ENCODE measurements at places on chromosomes 2 and 18.

- no peak for DNase-seq
These were observed 25.1 kb upstream of the ARHGAP25 start for GRCh38 chr2:68709421-68709911.

GRCh38 chr18:80223581-80224148 lies 23.6 kb downstream of the PARD6G start:
- DNase-seq: no peak

DNA sequence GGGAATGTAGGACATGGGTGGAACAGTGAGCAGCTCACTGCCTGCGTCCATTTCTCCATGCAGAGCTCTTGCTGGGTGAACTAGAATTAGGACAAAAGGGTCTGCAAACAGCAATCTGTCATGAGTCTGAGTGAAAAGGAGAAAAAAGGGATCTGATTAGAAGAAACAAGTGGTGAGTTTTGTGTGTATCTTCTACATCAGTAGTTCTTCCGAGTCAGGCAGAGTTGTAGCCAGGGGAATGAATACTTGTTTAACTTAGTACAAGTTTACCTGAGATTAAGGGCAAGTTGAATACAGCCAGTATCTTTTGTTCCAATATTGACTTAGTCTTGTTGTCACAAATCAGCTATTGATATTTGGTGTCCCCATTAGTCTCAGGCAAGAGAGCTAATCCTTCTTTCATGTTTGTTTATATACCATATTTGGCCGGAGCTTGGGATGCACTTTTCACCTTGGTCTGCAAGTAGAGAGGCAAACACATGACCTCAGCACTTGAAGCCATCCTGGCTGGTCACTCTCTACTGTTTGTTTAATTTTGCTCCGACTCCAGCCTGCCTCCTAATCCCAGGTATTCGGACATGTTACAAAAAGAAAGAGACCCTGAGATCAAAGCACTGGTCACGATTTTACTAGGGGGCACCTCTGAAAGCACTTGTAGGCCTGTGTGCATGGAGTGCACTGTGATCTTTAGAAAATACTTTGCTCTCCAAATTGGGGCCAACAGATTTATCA lies 211.0 kb upstream of the NT5C1B start:
- no peak for DNase-seq

DNA sequence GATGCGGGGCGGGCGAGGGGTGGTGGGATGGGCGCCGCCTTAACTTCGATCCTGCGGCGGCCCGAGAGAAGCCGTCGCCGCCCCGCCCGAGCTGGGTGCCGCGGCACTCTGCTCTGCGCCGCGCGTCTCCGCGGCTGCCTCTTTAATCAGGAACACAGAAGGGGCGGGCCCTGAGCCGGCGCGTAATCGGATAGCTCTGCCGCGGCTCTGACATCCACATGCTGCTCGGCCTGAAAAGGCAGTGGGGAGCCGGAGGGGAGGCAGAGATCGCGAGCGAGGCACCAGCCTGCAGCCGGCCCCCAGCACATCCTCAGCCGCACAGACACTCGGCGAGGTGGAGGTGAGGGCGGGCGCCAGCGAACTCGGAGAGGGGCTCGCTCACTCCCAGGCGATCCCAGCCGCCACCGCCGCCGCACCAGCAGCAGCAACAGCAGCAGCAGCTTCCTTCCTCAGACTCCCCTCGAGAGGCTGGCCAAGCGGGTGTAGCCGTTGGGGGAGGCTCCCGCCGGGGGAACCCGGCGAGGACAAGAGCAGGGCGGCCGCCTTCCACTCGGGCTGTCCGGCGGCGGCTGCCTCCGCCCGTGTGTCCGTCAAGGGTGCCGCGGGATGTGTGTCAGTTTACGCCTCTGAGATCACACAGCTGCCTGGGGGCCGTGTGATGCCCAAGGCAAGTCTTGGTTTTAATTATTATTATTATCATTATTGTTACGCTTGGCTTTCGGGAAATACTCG lies at the start of gene NRP2:
NRP2 (plus strand) TSS at position 263 of the 732 bp plus-strand sequence. CDS start 790 bp downstream, outside the sequence.
- DNase-seq: no peak

DNA sequence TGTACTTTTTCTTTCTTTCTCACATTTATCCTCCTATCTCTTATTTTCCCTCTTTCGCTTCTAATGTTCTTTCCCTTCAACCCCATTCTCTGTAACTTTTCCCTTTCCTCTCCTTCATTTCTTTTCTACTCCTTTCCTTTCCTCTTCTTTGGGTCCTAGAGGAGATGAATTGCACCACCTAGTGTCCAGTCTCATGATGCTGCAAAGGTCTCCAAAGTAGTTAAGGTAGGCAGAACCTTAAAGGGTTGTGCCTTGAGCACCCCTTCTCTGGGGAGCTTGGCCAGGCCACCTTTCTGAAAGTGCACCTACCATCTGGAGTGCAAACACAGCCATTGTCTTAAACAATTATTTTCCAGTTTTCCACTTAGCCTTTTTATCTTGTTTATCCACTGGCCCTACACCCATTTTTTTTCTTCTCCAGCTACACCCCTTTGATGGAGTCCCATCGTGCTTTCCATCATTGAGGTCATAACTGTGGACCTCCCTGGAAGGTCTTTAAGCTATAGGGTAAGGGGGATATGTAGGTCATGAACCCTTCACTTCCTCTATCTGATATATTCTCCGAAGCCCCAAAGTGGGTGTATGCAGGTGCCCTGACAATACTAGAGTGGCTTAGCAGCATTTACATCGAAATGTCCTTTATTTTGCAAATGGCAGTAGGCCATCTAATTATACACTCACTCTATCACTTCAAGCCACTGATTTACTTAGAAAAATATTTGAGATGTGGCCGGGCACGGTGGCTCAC lies 155.9 kb downstream of the ESCO1 start:
- no peak for DNase-seq

DNA sequence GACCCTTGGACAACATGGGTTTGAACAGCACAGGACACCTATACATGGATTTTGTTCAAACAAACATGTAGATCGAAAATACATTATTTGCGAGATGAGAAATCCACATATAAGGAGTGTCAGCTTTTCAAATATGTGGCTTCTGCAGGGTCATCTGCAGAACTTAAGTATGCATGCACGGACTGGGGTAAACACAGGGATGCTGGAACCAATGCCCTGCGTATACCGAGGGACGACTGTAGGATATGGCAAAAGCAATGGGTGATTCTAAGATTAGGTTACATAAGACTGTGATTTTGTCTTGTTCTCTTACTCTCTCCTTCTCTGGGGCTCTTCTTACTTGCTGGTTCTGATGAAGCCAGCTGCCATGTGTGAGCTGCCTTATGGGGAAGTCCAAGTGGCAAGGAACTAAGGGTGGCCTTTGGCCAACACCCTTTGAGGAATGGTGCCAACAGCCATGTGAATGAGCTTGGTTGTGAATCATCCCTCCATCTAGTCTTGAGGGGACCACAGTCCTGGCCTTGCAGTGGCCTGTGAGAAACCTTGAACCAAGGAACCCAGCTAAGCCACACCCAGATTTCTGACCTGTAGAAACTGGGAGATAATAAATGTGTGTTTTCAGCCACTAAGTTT lies 66.5 kb downstream of the EVA1A start:
- no peak for DNase-seq

DNA sequence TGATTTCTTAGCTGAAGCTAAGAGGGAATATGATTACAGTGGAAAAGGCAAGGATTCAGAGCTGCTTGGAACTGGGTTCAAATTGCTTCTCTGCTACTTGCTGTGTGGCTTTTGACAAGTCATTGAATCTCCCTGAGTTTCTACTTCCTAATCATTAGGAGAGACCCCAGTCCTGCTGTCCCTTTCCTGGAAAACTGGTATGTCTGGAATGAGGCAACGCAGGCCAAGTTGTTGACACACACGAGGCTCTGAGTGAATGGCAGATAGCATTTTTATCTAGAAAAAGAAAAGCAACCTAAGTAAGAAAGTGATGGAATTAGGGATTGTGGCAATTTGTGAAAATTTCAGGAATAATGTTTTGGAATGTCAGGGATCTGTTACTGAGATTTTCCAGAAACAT lies 123.6 kb downstream of the LPIN1 start:
- DNase-seq: no peak

All from stimulated activated CD8-positive, alpha-beta memory T cell treated with anti-CD3 and anti-CD28 coated beads, Interleukin-4, amount 100 ng/mL, for 1 hour (primary cell).